Hepatic stellate cell (primary cell): ENCODE measurements at places on chromosomes 6 and 20.
A peak's percentile ranks its signal among the peaks of the same experiment; 100 is the strongest.

DNA sequence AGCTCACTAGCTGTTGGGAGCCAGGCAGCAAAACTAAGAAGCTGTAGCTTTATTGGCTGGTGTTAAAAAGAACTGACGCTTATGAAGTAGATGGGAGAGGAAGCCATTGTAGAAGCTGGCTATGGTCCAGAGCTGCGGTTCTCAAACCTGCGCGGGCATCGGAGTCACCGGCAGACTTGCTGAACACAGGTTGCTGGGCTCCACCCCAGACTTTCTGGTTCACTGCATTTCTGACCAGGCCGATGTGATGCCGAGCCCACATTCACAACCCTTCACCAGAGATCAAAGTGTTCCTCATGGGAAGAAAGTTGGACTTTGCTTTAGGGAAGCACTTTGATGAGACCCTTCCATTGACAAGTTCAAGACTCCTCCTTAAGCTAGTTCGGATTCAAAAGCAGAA is 231.6 kb downstream of the QKI start:
- DNase-seq, result no peak

DNA sequence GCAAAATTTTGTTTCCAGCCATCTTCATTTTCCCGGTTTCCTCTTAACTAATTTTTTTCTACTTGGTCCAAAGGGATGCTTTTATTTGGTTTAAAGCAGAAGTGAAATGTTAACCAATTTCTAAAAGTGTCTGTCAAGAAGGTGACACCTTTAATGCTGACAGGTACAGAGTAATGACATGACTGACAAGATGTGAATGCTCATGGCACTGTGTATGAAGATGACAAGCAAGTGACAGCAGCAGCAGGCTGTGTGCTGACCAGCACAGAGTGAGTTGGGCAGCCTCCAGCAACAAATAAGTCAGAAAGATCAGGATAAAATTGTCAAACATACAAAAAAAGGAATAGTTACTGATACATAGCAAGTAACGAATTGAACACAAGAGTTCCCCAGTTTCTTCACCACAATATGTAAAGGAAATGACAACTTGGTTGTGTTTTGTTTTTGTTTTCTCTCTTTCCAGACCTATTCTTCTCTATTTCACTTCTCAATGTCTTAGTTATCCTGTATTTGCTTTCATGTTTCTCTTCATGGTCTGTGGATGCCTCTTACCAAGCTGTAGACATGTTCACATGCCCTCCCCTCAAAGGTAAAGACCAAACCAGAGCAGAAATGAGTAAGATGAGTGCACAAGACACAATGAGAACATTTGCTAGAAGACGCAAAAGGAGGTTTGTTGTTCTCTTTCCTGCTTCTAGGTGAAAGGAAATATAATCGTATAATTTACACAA is 174.9 kb downstream of the FRK start:
- DNase-seq, result no peak

GRCh38 chr6:81894306-81894705 is 141.8 kb upstream of the TENT5A start:
- peak; percentile 18 for DNase-seq

- DNase-seq, result no peak
Observed at GRCh38 chr6:31270788-31271640, 878 bp downstream of the HLA-C start.

DNA sequence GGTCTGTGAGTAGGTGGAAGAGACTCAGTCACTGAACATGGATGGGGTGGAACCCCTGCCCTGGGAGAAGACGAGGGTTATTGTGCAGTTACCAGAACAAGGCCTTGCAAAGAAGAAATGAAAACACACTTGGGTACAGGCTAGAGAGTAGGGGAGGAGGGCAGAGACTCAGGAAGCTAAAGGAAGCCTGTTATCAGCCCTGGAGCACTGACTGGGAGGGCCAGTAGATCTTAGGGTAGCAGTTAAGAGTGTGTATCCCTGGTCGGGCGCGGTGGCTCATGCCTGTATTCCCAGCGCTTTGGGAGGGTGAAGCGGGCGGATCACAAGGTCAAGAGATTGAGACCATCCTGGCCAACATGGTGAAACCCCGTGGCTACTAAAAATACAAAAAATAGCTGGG is 74.4 kb downstream of the SASH1 start:
- DNase-seq, result no peak

GRCh38 chr6:144585217-144585814 is 300.2 kb downstream of the UTRN start:
- no peak for DNase-seq

DNA sequence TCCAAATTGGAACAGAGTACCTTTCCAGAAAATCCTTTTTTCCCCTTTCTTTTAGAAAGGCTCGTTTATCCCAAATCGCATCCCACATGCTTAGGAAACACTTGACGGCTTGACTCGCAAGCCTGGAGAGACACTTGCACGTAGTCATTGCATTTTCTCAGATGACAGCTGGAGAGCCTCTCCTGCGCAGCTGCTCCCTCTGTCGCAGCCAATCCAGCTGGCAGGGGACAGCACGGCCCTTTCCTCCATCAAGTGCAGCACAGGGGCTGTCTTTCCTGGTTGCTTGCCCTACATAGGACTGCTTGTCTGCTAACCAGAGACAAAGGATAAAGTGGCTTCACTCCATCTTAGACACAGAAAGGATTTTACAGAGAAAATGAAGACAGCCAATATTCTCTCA is 77.6 kb upstream of the RGS17 start:
- no peak for DNase-seq

DNA sequence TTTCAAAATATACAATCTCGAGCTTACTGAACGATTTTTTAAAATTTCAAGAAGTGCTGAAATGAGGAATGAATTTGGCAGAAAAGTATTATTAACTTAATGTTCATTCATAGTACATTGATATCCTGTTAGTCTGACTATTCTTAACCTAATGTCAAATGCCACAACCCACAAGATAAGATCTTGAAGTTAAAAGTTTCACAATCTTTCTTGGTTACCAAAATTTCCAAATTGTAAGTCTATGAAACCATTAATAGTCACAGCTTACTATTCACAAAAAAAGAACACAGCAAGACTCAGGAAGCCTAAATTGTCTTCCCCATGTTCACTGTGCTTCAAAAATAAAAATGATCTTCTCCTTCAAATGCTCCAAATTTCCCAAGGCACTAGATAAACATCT is 71.3 kb downstream of the HACE1 start:
- no peak for DNase-seq

DNA sequence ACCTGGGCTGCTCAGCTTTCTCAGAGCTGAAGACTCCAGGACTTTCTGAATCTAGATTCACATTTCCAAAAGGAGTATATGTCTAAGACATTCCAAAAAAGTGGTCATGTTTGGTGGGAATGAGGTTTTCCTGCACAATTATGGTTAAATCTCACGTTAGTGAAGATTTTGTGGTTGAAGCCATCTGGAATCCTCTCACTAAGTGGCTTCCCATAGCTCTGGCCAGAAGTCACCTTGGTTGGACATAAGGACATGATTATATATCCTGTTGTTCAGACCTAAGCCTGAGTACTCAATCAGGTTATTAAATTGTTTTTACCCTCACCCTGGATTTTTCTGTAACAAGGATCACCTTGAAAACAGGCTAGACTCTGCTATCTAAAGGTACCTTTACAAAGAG is 176.1 kb upstream of the PLN start:
- DNase-seq, result no peak

DNA sequence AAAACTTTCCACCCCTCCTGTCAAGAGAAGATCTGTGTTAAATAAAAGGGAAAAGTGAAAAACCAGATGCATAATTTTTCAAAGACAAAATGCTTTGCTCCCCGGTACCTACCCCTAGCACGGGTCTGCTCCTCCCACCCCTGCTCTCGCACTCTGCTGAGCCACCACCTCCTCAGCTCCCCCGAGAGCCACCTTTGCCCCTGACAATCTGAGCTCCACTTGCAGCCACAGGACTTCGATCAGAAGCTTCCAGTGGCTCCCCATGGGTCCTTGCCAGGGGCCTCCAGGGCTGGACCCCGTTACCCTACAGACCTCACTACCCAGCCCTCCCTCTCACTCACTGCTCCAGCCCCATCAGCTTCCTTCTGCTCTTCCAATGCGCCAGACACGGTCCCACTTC is 171.7 kb downstream of the PREX1 start:
- DNase-seq, result no peak

GRCh38 chr6:151869345-151869744 is 61.9 kb downstream of the ESR1 start:
- no peak for DNase-seq

DNA sequence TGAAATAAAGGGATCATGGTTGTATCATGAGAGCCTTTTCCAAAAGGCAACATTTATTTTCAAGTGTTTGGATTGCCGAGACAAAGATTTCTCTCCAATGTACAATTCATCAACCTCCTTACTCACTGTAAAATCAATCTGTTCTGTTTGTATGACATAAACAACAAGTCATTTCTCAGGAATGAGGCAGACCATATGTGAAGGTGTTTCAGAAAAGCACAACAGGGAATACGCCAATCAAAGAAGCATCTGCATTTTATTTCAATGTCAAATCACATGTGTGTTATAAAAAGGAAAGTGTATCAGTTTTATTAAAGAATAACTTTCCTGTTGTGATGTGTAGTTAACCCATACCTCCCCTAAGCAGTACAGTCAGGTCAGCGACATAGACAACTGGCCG is 653.7 kb downstream of the TFAP2A start:
- no peak for DNase-seq

- no peak for DNase-seq
Observed at GRCh38 chr6:131197716-131198115, 62.4 kb downstream of the AKAP7 start.

DNA sequence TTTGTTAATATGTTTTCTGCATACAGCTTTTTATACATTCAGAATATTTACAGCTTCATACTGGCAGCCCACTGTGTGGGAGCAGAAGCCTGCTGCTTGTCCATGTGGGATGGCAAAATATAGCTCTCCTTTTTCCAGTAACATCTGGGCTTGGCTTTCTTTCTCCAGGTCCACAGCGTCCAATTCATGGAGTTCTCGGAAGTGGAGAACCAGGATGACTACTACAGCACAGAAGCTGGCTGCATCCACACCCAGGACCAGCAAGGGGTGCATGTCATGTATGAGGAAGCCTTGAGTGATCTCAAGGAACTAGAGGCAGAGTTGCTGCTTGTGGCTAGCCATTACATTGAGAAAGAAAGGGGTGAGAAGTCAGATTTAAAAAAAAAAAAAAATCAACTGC is 143.1 kb downstream of the CD164 start:
- DNase-seq, result no peak

DNA sequence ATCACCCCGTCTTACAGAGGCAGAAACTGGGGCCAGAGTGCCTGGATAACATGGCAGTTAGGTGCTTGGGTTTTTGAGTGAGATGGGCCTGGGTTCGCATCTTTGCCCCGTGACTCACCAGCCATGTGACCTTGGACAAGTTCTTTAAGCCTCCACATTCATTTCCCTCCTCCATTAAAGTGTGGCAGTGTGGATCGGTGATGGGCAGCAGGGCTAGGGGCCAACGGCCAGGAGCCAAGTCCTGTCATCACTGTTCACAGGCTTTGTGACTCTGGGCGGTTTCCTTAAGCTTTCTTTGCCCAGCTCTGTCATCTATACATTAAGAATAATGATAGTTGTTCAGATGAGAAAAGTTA is 85.5 kb upstream of the PMEPA1 start:
- no peak for DNase-seq

GRCh38 chr6:37209461-37210205 is 39.7 kb downstream of the PIM1 start:
- DNase-seq, result no peak

DNA sequence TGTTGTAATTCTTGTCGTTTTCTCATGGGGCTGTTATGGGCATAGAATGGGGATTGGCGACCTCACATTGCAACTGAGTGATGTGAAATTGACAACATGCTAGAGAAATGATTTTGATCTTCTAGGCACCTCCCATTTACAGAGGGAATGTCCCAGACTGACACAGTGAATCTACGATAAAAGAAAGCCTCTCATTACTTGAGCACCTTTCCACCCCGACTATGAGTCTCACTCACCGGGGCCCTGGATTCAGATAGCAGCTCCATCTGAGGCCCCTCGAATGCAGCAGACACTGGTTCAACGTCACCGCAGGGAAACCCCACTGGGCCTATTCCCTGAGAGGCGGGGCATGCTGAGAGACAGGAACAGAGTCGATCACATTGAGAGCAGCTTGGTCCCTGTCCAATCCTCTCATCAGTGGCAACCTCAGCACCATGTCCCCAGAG is 49.1 kb downstream of the NFATC2 start:
- no peak for DNase-seq

GRCh38 chr20:43721429-43722152 is 5.2 kb downstream of the GTSF1L start:
- DNase-seq, result no peak

- DNase-seq, result no peak
Observed at GRCh38 chr6:116451916-116452315, 9.3 kb upstream of the CALHM6 start.

DNA sequence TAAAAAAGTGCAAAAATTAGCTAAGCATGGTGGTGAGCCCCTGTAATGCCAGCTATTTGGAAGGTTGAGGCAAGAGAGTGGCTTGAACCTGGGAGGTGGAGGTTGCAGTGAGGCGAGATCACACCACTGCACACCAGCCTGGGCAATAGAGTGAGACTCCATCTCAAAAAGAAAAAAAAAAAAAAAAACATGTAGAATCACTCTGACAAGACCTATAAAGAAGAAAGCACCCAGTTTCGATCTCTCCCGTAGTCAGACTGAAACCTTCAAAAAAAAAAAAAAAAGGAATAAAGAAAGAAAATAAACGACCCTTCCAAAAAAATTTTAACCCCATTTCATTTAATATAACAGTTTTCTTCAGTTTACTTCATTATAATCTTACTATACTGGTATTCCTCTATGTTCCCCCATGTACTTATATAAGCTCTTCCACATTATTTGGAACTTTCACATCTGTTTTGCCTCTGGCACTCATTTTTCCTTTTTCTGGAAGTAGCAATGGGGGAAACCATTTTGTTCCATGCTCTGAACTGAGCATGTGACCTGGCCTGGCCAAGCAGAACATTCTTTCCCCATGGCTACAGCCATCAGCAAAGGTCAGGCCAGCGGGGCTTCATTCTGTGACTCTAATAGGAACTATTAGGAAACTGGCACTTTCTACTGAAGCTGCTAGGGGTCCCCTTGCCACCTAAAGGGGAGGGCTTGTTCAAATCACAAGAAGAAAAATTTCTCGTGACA is 9.6 kb downstream of the SLC18B1 start:
- DNase-seq, result no peak

DNA sequence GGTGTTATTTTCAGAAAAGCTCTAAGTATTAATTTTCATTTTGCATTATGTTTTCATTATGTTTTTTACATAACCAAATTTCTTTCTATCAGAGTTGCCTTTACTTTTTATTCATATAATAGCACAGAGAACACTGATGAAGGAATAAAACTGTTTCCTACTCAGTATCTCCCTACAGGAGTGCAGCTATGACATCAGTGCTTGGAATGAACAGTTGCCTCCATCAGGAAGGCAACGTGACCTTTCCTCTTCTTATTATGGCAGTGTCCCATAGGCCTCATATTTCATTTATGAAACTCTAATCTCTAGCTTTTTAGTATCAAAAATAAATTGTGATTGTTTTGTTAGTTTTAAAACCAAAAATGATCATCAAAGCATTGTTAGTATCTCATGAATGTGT is 712.8 kb downstream of the CD109 start:
- no peak for DNase-seq
